ENCODE measurements at places on chromosomes 12 and 14.
A peak's percentile ranks its signal among the peaks of the same experiment; 100 is the strongest.

GRCh38 chr14:104080376-104081260 is 4.9 kb upstream of the ASPG start:
- no peak for DNase-seq

GRCh38 chr14:103196716-103197115 is 73.5 kb downstream of the TNFAIP2 start:
- DNase-seq: no peak

DNA sequence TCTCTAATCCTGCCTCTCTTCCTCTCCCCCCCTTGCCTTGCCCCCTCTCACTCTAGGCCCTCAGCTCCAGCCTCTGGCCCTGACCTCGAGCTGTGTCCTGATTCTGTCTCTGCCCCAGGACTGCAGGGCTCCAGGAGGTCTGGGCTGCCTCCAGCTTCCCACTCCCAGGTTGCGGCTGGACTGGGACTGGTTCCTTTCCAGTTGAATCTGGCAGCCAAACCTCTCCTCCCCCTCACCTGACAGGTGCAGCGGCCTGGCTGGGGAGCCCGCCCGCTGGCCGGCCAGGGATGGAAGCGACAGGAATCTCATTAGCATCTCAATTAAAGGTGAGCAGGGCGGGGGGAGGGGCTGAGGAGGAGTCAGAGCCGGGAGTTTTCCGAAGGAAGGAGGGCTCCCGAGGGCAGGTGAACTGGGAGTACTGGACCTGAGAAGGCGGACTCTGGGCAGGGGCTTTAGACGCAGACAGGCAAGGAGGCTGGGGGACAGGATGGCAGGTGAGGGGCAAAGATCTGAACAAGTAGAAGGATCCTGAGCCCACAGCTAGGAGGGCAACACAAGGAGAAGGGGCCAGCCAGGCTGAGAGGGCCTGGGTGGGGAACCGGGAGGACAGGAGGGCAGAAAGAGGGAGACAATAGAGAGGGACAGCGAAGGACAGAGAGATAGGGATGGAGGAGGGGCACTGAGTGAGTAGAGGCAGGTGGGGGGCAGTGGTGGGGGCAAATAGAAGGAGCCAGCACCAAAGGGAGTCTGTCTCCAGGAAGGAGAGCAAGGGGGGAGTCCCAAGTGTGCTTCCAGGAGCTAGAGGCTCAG is at the start of gene SCNN1A:
Gene SCNN1A (minus strand): TSS at position 295 of the 810 bp plus-strand sequence. CDS start 780 bp downstream, outside the sequence.
- no peak for DNase-seq

GRCh38 chr12:49365542-49365941 is 1.7 kb upstream of the SPATS2 start:
- DNase-seq: no peak

DNA sequence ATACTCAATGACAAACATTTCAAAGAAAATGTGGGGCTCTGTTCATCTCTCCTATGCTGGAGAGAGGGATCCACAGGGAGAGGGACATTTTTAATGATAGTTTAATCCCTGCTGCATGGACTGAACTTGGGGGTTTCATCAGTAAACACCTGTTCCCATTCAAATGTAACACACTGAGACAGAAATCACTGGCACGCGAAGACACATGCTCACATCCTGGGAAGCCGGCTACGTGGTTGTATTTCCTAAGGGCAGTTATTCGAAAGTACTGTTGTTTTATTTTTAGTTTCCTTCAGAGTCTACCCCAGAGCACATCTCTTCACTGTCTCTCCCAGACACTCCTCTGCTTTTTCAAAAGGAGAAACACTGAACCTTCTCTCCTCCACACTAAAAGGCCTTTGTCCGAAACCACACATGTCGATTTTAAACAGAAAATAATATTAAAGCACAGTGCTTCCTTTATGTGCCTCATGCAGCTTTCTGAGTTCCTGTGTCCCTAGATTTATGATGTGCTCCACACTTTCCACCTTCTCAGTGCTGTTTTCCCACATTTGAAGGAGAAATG is 52.8 kb downstream of the PTHLH start:
- DNase-seq: no peak

- DNase-seq: peak; percentile 64
Observed at GRCh38 chr12:94427501-94428381, 31.9 kb downstream of the CEP83 start.

DNA sequence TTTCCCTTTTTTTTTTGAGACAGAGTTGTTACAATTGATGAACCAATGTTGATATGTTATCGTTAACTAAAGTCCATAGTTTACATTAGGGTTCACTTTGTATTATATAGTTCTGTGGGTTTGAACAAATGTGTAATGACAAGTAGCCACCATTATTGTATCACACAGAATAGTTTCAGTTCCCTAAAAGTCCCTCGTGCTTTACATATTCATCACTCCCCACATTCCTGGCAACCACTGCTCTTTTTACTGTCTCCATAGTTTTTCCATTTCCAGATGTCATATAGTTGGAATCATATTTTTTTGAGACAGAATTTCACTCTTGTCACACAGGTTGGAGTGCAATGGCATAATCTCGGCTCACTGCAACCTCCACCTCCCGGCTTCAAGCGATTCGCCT is 12.5 kb downstream of the HSD17B6 start:
- DNase-seq: no peak

DNA sequence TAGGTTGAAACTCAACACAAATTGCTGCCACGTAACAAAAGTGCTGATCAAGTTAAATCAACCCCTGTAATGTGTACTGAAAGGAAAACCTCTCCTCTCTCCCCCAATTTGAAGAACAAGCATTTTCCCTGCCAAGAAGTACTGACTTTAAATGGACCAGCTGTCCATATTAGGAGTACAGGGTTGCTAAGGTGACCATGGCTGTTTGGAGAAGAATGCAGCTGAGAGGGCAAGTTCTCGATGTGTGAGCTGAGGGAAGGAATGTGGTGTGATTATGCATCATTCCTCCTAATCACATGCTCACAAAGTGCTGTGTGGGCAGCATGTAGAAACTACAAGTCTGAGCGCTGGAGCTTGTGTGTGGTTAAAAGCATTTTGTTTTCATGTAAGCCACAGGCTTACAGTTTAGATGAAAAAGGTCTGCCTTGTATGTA is 50.9 kb upstream of the CCT2 start:
- peak; percentile 83 for DNase-seq

DNA sequence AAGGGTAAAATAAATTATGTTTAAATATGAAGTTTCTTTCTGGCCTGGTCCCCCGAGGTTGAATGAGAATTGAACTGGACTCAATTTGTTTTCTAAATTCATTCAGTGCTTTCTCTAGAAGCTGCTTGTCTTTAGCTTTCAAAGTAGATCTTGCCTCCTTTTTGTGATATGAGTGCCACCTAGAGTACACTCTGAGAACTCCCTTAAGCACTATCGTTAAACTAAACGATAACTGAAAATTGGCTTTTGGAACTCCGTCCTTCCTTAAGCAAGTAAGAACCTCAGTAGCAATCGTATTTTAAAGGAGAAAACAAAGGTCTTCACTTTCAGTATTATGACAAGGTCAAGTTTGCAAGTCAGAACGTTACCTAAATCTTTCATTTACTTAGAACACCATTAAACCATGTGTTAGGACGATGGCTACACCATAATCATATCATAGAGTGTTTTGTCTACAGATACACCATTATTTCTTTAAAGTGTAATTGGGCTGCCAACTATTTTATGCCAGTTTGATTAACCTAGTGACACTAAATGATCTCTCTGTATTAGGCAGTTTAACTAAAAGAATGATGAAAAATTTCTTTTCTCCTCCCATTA is 364.8 kb downstream of the SNAPC1 start:
- no peak for DNase-seq
